Activated CD8-positive, alpha-beta T cell treated with anti-CD3 and anti-CD28 coated beads, Interleukin-2, amount 10 ng/mL, durations not matched to agents 7 days and 5 days (primary cell): ENCODE measurements at places on chromosomes 5 and 9. TPM values are rescaled to one million over a fixed set of nuclear protein-coding genes. Genes with fewer than 3 reads are reported as not detected.

Gene ZNF300
- 0.45 TPM for total RNA-seq

- peak; percentile 32 for DNase-seq
Measured at GRCh38 chr9:136687721-136688223, 515 bp upstream of the AGPAT2 start.

DNA sequence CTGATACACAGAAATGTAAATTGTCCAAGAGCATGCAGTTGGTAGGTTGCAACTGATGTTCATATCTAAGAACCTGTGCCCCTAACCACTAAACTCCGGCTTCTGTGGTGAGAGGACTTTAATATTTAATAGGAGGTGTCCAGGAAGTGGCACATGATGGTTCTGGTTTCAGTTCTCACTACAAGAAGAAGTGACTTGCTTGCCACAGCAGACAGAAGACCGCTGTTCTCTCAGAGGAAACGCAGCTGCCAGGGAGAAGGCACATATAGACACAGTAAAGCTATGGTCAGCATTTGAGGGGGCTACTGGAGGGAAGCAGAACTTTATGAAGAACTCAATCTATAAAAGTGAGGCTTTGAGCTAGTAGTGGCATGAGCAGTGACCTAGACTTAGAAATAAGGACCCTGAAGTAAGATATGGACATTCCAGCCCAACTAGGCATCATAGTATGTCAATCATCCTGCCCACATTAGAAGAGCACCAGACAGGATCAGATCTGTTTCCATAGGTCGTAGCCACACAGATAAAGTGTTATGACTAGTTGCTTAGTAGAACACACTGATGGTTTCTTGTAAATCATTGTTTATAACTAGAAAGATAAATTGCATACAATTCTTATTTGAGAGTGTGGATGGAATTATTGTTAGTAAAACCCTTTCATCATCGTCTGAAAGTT lies 36.4 kb upstream of the DAB2 start:
- no peak for DNase-seq

DNA sequence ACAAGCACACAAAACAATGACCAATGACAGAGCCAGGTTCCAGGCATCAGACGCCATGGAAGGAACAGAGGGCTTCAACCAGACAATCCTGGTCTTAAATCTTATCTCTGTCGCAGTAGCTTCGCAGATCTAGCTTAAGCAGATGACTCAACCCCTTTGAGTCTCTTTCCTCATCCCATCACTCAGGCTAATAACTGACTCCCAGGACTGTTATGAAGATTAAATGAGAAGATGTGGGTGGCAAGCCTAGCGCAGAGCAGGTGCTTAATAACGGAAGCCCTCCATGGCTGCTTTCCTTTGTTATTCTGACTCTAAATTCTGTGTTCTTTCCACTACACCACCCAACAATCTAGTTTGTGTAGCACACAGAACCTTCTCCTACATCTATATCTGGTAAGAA lies 110.9 kb downstream of the SLC24A2 start:
- no peak for DNase-seq

DNA sequence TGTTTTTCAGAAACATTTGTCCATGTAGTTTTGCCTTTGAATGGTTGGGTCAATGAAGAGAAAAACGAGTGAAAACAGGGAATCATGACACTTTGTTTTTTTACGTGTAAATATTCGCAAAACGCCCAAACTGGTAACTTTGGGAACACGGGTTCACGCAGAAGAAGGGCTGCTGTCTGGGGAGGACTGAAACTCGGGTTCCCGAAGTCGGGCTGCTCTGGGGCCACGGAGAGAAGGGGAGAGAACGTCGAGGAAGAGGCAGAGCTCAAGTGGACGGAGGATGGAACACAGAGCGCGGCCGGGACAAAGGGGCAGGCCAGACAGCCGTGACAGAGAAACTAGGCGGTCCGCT lies 478 bp upstream of the SETD9 start:
- DNase-seq = no peak

Gene RFESD
- 4.9 TPM for total RNA-seq

DNA sequence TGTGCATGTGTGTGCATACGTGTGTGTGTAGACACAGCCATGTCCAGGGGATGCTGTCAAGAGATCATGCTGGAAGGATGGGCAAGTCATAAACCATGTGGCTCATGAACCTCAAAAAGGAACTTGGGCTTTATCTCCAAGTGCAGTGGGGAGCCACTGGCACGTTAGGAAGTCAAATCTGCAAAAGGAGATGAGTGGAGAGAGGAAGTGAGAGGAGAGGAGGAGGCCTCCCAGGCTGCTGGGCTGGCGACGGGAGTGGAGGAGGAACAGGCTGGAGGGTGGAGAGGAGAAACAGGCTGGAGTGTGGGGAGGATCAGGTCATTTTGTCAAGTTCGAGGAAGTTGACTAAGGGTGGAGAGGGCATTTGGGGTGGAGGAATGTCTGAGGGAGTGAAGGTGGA lies 29.2 kb upstream of the TIFAB start:
- DNase-seq = no peak

GRCh38 chr5:53211799-53212198 lies 102.2 kb upstream of the MOCS2 start:
- DNase-seq = no peak

DNA sequence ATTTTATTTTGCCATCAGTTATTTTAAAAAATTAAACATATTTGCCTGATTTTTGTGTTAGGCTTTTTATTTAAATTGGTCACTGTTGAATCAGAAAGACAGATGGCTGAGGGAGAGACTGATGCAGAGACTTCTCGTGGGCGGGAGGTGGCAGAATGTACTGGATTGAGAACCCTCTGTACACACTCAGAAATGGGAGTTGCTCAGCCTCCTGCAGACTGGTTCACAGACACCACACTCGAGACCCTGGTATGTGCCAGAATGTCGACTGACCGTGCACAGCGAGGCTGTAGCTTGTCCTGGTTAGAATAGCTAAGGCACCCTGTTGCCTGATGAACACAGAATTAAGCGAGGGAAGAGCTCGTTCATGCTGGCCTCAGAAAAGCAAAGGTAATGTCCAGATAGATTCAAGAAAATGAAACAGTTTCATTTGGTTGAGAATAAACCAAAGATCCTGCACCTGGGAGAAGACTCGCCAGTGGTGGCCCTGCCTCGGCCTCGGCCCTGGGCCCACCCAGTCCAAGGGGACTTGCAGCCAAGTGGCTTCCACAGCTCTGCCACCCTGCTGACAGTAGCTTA lies 71.3 kb upstream of the OTULINL start:
- no peak for DNase-seq

DNA sequence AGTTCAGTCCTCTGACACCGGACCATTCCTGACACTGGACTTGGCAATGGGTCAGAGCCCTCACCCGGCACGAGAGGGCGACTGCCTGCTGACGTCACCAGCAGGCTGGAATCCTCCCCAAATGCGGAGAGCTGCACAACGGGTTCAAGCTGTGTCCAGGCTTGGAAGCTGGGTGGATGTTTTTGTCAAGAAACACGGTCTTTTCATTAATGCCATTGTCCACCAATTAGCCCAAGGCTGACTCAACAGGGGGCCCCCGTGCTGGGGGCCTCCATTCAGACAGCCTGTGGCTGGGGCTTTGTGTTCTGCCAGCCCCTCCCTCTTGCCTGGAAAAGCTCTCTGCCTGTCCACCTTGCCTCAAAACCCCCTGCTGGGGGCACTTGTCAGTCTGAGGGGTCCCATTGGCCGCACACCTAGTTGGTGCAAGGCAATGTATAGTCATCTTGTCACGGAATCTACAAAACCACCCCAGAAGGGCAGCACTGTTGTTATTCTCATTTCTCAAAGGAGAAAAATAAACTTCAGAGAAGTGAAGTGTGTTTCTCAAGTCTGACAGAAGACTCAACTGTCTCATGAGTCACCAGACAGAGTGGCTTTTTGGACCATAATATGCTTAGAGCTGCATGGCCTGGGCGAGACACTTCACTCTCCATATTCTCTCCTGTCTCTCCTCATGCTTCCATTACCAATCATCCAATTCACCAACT lies 24.6 kb downstream of the NDUFA8 start:
- no peak for DNase-seq

GRCh38 chr9:82021198-82021597 lies 32.6 kb downstream of the SPATA31D1 start:
- DNase-seq = no peak

GRCh38 chr5:127832067-127832466 lies 128.9 kb downstream of the CCDC192 start:
- no peak for DNase-seq

DNA sequence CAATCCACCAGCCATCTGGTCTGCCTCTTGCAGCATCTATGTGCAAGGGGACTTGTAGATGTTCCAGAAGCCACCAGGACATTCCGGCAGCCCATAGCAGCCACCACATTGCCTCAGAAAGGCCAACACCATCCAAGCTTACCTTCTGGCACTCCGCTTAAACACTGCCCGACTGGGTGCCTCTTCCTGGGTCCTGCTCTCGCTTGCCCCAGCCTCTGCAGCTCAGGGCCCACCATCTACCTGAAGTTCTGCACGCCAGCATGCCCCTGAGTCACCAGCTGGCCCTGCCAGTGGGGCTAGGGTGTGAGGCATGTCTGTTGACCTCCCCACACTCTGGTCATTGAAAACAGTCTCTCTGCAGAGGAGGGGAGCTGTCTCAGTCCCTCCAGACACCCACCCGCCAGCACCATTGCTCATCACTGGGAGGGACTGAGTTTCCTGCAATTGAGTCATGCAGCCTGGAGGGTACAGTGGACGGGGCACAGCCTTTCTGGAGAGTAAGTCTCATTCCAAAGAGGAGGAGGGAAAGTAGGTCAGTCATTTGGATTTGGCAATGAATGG lies 16.9 kb upstream of the COL5A1 start:
- no peak for DNase-seq

- DNase-seq = no peak
Measured at GRCh38 chr9:116383936-116384335, 230.3 kb downstream of the PAPPA start.

Gene SURF1
- total RNA-seq = 39.1 TPM

DNA sequence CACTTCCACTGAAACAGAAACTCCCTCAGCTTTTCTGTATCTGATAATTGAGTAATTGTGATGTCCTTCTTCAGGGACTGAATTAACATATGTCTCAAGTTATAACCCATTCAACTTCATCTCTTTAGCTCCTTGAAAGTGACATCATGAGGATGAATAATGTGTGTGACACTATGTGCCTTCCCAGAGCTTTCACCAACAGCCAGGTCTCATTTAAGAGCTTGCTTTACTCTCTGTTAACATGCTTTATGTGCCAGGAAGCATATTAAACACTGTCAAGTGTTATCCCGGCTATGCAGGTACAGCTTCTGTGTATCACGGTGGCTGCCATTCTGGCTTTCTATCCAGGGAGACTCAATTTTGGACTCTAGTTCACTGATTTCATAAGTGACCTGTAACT lies 799.9 kb downstream of the CDH12 start:
- DNase-seq = no peak

Gene QRFP
- not detected for total RNA-seq

DNA sequence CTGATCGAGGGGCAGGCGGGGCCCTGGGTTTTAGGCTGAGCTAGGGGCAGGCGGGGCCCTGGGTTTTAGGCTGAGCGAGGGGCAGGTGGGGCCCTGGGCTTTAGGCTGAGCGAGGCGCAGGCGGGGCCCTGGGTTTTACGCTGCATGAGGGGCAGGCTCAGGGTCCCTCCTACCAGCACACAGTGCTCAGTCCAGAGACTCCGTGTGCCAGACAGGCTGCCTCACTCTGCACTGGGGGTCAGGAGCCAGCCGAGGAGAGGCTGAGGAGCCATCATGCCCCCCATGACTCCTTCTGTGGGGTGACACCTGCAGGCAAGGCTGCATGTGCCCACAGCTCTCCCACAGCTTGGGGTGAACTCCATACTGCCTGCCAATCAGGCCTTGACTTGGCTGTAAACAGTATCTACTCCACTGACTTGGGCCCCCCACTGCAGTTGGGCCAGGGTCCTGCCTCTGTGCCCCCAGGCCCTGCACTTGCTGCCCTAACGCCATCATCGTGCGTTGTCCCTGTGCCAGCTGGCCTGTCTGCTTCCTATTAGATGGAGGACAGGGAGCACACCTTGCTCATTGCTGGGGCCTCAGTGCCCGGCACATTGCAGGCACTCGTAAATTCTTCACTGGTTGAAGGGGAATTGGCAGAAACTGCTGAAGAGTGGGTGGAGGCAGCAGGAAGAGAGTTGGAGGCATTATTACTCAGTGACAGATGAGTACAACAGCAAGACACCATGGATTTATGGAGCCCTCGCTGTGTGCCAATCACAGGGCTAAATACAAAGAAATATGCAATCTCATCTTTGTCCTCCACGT lies 78.6 kb downstream of the AMBP start:
- DNase-seq = peak; percentile 9

Gene INSL6
- total RNA-seq = not detected

Gene OR1J2
- not detected for total RNA-seq

GRCh38 chr5:77892061-77893010 lies 116.2 kb upstream of the TBCA start:
- DNase-seq = no peak

GRCh38 chr9:130138791-130139190 lies 33.4 kb upstream of the NCS1 start:
- DNase-seq = no peak

DNA sequence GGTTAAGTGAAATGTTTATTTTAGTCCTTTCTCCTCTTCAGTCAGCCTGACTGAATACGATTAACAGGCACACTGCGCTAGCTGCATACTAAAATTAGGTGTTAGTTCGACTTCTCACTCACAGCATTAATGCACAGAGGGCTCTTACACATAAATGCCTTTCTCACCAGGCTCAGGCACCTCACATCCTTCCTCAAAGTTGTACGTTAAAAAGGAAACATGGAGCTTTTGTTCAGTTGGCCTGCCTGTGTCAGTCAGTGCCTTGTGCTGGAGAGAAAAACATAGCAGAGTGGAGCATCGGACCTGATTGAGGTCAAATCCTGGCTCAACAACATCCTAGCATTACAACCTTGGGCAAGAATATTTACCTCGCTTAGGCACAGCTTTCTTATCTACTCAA lies 236.0 kb upstream of the ZNF462 start:
- DNase-seq = no peak

GRCh38 chr5:10111571-10111970 lies 138.1 kb downstream of the ATPSCKMT start:
- DNase-seq = no peak

- DNase-seq = no peak
Measured at GRCh38 chr9:129201289-129201688, 23.2 kb upstream of the IER5L start.

DNA sequence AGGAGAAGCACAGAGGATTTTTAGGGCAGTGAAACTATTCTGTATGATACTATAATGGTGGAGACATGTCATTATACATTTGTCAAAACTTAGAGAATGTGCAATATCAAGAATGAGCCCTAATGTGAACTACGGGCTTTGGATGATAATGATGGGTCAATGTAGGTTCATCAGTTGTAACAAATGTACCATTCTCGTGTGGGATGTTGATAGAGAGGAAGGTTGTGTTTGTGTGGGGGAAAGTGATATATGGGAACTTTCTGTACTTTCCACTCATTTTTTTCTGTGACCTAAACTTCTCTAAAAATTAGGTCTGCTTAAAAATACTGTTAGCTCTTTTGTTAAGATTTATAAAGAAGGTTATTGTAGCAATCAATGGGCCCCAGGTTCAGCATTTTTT lies 138.9 kb downstream of the SPATA31D1 start:
- no peak for DNase-seq
